ENCODE measurements at places on chromosomes 13 and 19.
A peak's percentile ranks its signal among the peaks of the same experiment; 100 is the strongest.

- no peak for DNase-seq
Measured at GRCh38 chr13:78649997-78650716, 8.8 kb downstream of the OBI1 start.

GRCh38 chr13:20580257-20580656, 13.3 kb downstream of the IFT88 start:
- no peak for DNase-seq

- DNase-seq: no peak
Measured at GRCh38 chr13:20623000-20623399, 56.0 kb downstream of the IFT88 start.

- peak; percentile 94 for DNase-seq
Measured at GRCh38 chr19:662962-663681, at the start of gene RNF126. RNF126 (minus strand) TSS chr19:663214; CDS start chr19:663121, 93 bp downstream.

DNA sequence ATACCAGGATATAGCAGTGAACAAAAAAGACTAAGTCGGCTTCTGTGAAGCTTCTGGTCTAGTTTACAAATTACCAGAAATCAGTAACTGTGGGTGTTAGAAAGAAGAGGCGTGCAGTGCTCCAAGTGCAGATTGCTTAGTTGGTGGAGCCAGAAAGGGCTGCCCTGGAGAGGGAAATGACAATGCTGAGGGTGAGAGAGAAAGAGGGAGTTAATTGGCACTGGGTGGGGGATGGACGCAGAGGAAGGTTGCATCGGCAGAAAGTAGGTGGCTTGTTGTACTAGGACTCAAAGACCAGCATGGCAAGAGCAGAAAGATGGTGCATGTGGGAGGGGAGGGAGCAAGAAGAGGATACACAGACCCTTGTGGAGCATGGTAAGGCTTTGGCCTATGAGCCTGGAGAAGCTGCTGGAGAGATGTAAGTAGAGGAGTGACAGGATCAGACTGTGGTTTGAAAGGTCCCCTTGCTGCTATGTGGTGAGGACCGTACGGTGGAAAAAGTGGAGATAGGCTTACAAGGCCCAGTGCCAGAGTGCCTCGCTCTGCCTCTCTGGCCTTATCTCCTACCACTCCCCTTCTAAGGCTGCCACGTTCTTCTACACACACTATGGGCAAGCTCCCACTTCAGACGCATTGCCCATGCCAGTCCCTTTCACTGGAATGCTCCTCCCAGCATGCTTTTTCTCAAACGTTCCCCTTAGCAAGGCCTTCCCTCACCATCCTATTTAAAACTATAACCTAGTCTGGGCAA, 13.5 kb downstream of the SMG9 start:
- DNase-seq: no peak

GRCh38 chr13:23766283-23766682, 122.9 kb downstream of the MIPEP start:
- no peak for DNase-seq

GRCh38 chr19:41206926-41207750, 11.9 kb upstream of the AXL start:
- DNase-seq: no peak

- no peak for DNase-seq
Measured at GRCh38 chr13:43908156-43909126, 28.7 kb downstream of the LACC1 start.
